Skeletal muscle cell (primary cell): ENCODE measurements at places on chromosomes 4 and X.

GRCh38 chr4:140351093-140352075 is 22.1 kb upstream of the SCOC start:
- no peak for DNase-seq

DNA sequence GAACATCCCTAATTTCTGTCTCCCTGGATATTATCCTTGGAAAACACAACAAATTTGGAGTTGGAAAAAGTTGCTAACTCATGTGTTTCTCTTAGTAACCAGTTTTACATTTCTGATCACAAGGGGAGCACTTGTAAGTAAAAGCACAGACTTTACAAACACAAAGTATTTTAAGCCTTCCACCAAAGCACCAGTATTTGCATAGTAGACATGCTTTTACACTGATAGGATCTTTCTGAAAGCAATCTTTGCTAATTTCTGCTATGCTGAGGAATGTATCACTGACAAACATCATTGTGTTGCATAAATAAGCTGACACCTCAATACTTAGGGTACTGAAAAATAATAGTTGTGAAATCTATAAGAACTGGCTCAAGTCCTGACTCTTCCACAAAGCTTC is 100.6 kb downstream of the MID1 start:
- DNase-seq = no peak

DNA sequence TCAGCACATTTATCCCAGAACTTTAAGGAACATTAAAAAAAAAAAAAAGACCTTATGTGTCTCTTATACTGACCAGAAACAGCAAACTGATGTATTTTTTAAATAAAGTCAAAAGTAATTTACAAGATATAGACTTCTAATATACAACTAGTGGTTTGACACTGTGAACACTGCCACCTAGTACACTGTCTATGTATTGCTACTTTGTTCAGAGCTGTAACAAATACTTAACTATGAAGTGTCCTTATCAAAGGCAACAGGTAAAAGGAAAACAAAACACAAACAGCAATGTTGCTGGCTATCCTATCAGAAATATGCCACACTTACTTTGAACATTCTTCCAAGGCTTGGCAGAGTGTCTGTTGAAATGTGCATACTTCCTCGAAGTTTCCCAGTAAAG is 60.4 kb downstream of the CD40LG start:
- DNase-seq = no peak

GRCh38 chr4:8410641-8411271 is 29.8 kb downstream of the ACOX3 start:
- DNase-seq = peak; percentile 21

DNA sequence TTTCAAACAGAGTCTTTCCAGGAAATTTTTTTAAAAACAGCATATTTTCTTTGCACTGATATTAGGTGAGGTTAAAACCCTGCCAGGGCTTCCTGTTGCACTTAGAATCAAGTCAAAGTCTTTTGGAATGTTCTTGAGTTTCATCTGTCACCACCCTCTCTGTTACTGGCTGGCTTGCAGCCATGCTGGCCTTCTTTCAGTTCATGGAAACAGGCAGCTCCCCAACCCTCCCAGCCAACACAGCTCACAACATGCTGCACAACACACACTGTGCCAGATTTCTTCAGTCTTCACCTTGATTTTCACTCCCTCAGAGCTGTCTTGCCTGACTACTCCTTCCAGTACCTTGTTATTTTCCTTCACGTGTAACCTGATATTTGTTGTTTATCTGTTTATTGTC is 129.5 kb downstream of the KCNIP4 start:
- peak; percentile 19 for DNase-seq

DNA sequence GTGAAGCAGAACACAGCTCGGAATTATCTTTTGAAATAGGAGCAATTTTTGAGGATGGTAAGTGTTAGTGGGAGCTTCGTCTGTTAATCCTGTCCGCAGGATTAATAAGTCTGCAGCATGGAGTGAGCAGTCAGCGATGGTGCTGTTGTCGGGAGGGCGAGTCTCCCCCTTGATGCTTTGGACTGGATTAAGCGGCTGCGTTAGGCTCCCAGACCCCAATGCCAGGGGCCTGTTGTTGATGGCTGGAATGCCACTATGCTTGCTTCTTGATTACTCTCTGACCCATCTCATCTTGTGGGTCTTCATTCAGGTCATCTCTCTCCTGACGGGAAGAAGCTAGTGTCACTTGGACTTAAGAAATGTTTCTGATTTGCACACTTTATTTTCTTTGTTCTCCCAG is 332.6 kb downstream of the ARHGAP10 start:
- no peak for DNase-seq

GRCh38 chrX:7264399-7264798 is 116.4 kb upstream of the PUDP start:
- no peak for DNase-seq

DNA sequence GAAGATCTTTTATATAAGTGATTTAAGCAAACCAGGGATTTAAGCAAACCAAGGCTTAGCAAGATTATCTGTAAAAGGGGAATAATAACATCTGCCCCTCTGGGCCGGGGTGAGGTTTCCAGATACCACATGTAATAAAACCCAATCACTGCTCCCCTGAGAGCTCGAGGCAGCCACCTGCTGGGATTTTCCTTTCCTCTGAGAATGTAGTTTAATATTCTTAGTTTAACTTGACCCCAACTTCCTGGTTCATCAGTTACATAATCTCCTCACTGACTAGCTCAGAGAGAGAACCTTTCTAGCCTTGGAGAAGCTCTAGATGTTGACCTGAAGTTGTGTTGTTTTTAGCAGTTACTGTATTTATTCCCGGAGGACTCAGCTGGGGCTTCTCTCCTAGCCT is 322.4 kb downstream of the ARHGAP10 start:
- DNase-seq = peak; percentile 5

- DNase-seq = no peak
These were observed 53.2 kb upstream of the NR3C2 start for GRCh38 chr4:148495463-148495862.

GRCh38 chr4:145153181-145153903 is 27.0 kb downstream of the OTUD4 start:
- DNase-seq = no peak

- DNase-seq = no peak
These were observed 761 bp downstream of the FGFRL1 start for GRCh38 chr4:1012034-1012739.

DNA sequence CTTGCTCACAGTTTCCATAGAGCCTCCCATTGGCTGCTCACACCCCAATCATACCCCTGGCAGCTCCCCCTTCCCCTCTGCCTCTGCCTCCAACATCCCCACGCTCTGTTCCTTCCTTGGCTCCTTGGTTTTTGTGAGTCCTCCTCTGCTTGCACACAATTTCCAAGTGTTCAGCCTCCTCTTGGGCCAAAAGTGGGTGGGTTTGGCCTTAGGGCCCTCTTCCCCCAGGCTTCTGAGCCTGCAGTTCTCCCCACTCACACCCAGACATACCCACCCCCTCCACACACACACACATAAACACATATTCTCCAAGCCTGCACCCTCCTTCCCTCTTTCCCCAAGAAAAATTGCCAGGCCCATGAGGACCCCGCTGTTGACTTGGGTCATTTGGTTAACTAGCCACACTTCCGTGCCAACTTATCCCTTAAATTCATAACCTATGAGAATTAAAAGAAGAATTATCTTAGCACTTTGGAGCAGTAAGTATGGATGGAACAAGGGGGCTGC is 4.5 kb downstream of the APLN start:
- DNase-seq = no peak

DNA sequence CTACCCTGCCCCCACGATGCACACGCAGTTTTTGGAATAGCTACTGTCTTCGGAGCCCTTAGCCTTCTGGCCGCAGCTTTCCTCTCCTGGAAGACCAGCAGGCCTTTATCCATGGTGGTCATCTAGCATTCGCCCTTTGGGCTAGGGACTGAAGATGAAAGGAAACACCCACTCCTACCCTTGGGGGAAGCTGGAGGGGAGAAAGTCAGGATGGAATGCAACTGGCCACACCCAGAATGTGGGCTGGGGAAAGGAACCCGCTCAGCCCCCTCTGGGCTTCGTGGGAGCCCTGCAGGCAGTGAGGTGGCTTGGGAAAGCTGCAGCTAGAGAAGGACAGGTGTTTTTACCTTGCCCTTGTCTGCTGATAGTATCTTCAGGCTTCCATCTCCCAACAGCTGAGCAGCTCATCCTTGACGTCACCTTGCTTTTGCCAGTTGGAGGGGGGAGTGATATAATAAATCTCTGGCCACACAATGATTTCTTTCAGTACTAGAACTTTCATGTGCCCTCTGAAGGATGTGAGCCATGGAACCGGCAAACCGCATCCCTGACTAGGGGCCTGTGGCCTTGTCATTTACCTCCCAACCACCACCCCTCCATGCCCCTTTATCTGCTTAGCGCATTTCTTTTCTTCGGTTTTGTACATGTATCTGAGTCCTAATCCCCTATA is 59.0 kb downstream of the ELF4 start:
- no peak for DNase-seq

GRCh38 chr4:7627251-7628250 is 192.8 kb upstream of the PSAPL1 start:
- no peak for DNase-seq

DNA sequence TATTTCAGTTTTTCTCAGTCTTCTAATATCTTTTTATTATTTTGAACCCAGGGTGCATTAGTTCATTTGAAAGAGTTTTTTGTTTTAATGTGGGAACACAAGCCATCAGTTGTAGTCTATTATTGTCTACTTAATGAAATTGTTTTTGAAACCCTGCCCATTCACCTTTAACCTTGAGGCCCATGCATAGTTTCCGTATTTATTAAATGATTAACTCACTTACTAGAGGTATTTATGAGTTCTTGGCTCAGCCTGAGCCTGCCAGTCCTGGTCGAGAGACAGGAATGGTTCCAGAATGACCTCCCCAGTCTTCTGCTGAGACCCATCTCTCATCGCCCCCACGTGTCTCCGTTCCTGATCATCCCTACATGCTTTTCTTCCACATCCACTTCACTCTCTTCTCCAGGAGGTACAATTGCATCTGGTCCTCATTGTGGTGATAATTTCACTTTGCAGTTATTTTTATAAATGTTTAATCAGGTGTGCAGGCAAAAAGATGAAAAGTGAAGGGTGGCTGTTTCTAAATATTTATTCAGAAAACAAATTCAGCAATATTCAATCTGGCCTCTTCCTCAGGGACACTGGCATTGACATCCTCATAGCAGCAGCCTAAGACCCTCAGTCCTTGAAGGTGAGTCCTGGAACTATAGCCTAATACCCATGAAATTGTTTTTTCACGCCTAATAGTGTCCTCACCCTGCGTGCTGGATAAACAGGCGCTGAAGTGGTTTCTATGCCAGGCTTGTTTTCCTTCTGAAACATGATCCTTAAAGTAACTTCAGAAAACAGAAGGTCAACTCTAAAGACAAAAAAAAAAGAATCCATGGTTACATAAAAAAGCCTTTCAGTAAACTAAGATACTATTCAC is 112.8 kb downstream of the KDR start:
- DNase-seq = no peak

GRCh38 chr4:154616731-154617130 is 4.3 kb upstream of the FGG start:
- DNase-seq = no peak

GRCh38 chr4:39043861-39044363 is 11.7 kb upstream of the TMEM156 start:
- DNase-seq = no peak

DNA sequence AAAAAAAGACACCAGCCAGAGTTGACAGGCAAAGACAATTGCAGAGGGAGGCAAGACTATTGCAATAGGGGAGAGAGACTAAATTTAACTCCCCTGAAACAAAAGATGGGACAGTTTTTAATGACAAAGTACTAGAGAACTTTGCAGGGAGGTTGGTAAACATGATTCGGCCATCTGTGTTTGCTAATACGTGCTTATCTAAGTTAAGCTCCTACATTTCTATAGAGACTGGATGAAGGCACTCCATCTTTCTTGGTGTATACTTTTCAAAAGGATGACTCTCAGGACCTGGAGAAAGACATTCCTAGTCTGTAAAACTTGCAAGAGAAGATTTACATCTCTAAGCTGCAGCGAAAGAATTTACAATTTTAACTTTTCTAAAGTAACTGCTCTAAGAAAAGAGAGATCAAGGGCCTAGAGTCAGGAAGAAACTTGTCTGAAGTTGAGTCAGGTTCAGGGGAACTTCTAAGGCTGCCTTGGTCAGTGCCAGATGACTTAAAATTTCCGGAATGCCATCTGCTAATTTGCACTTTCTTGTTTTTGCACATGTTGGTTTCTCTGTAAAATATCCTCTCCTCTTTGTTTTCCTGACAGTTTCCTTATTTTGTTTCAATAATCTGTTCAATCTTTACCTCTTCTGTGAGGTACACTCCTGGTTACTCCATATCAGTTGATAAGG is 10.6 kb downstream of the ADAM29 start:
- DNase-seq = no peak

GRCh38 chr4:121256887-121257466 is 92.9 kb upstream of the TNIP3 start:
- peak; percentile 48 for DNase-seq

GRCh38 chr4:26130841-26131432 is 189.9 kb upstream of the RBPJ start:
- DNase-seq = no peak

GRCh38 chrX:149758068-149758714 is 15.7 kb upstream of the HSFX1 start:
- DNase-seq = no peak

GRCh38 chr4:183201331-183201730 is 102.3 kb downstream of the WWC2 start:
- peak; percentile 60 for DNase-seq

GRCh38 chr4:62344915-62345314 is 1144.8 kb downstream of the ADGRL3 start:
- no peak for DNase-seq

GRCh38 chr4:94032754-94033153 is 174.9 kb upstream of the SMARCAD1 start:
- no peak for DNase-seq

DNA sequence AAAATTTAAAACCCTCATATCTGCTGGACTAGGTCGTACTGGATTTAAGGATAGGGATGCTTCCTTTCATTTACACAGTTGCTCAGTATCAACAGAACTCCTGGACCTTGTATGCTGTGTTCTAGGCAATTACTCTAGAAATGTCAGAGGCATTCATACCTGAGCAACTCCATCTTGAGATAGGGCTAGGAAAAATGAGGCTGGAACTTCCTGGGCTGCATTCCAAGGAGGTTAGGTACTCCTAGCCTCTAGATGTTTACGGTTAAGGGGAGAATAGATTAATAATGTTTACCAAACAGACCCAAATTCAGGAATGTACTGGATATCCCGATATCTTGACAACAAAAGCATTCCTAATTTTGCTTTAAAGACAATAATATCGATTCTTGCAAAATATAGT is 84.7 kb upstream of the NLGN4X start:
- no peak for DNase-seq

DNA sequence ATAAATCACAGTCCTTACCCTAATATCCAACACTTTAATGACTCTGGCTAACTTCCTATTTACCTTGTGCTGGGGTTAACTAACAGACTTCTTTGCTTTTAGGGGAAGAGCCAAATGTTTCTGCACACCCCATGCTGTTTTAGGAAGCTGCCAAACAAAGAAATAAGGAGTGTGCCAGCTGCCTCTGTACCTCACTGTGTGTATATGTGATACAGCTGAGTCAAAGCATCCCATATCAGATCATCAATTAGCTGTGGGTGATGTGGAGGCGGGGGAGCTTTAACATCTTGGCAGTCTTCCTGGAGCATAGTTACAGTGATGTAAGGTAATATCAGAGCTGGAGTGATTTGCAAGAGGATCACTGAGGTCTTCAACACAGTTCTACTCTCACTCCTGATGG is 95.4 kb downstream of the COL25A1 start:
- peak; percentile 78 for DNase-seq

GRCh38 chrX:49116076-49116475 is 7.5 kb downstream of the GPKOW start:
- DNase-seq = no peak

GRCh38 chr4:145390571-145390970 is 91.1 kb upstream of the SMAD1 start:
- DNase-seq = no peak

GRCh38 chr4:154491341-154492271 is at the start of gene DCHS2:
DCHS2 (minus strand) TSS chr4:154491799; CDS start chr4:154491355, 444 bp downstream.
- DNase-seq = no peak
